A172 (cell line): ENCODE measurements at places on chromosomes 4 and X. TPM values are rescaled to one million over a fixed set of nuclear protein-coding genes. Genes with fewer than 3 reads are reported as not detected.

FAM184B gene
- not detected in 2 replicates for total RNA-seq

CFAP99 gene
- total RNA-seq = not detected in 2 replicates

DRP2 gene
- 0.05 and 0.10 TPM in 2 replicates for total RNA-seq

DCAF4L1 gene
- not detected in 2 replicates for total RNA-seq

ACTRT1 gene
- total RNA-seq = not detected in 2 replicates

RXFP1 gene
- total RNA-seq = not detected in 2 replicates

GRCh38 chrX:117010243-117010642 lies 547.5 kb upstream of the CT83 start:
- no peak for DNase-seq

DNA sequence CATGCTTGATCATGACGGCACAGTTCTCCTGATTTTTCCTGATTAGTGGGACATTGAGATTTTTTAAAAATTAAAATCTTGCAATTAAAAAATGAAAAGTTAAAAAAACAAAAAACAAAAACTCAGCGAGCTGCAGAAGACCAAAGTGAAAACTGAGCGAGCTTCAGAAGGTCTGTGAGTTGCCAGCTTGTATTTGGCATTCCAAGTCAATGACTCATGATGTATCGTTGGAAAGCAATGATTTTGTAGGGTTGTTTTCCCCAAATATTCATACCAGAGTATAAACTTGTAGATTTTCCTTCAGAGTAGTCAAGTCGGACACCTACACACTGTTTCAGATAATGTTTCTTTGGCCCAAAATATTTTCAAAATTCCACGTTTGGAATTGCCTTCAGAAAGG lies 76.9 kb downstream of the LRRC66 start:
- peak; percentile 52 for DNase-seq

GRCh38 chr4:134343081-134343480 lies 141.5 kb upstream of the PABPC4L start:
- no peak for DNase-seq

DNA sequence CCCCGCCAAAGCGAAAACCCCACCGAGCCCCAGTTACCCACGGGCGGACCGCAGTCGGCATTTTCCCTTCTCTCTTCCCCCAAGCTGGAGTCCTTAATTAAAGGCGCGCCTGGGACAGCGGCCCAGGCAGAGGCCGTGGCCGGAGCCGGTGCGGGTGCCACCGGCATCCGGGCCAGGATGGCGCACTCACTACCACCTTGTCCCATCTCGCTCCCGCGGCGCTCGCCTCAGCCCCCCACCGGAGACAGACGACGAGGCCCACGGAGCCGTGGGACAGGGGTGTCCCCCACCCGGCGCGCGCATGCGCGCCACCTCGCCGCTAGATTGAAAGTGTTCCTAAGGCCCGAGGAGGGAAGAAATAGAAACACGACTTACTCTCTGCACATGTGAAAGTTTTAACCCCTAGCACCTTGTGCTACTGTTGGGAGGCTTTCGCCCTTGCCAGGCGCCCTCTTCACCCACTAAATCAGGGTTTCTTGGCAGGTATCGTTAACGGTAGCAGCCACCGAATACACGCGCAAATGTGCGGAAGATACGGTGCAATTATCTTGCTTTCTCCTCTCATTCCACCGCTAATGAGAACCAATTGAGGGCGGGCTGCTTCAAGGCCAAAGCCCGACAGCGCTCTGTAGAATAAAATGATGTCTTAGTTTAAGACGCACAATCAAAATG lies 64.3 kb upstream of the CCDC160 start:
- DNase-seq = no peak

GRCh38 chrX:78064152-78064551 lies 39.9 kb upstream of the PGK1 start:
- DNase-seq = no peak

- no peak for DNase-seq
These were observed 59.3 kb downstream of the ABCG2 start for GRCh38 chr4:88098993-88099752.

DNA sequence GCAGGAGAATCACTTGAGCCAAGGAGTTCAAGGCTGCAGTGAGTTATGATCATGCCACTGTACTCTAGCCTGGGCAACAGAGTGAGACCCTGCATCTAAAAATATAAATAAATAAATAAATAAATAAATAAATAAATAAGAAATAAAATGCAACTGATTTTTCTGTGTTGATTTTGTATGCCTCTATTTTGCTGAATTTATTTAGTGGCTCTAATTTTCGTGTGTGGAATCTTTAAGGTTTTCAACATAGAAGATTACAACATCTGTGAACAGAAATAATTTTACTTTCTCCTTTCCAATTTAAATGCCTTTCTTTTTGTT lies 30.9 kb upstream of the ABCG2 start:
- DNase-seq = no peak

DNA sequence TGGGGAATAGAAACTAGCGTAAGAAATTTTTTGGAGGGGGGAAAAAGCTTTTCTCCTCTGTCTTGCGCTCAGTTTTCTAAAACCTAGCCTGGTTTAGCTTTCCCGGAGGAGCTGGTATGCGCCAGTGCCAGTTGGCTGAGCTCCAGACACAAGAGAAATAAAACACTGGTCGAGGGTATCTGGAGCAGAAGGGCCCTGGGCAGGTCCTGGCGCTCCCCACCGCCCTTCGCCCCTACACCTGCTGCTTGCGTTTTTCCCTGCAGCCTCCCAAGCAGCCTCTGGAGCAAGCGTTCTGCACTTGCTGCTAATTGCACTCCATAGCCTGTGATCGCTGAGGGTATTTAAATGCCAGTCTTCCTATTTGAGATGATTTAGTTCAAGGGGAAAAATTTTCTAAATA lies 816 bp downstream of the EREG start:
- DNase-seq = no peak

DNA sequence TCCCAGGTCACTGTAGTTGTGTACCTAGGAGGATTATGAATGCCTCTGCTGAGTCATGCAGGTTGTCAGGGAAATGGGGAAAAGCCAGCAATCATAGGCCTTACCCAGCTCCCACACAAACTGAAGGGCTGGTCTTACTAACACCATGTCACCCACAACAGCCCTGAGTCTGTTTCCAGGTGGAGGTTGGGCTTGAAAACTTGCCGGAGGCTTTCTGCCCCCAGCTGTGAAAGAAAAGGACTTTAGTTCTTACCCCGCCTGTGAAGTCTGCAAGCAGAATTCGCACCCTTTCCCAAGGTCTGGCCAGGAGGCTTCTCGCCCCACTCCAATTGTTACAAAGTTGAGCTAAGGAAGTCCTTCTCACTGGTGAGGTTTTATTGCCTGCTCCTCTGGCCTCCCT lies 143.9 kb downstream of the RPS6KA6 start:
- no peak for DNase-seq

DNA sequence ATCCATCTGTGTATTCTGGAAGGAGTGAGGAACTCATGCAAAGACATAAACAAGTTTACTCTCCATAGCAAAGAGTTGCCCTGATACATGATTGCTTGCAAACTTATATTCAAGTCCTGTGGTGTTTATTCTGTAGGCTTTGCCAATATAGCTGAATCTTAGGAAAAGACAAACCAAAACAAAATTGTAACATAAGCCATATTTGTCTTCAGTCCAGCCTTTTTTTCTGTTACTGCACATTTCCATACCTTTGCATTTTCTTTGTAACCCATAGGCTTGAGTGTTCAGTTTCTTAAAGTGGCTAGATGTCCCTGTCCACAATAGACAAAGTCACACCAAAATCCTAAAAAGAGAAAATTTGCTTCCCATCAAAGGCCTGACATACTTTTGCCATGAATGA lies 120.4 kb downstream of the PPARGC1A start:
- no peak for DNase-seq

DNA sequence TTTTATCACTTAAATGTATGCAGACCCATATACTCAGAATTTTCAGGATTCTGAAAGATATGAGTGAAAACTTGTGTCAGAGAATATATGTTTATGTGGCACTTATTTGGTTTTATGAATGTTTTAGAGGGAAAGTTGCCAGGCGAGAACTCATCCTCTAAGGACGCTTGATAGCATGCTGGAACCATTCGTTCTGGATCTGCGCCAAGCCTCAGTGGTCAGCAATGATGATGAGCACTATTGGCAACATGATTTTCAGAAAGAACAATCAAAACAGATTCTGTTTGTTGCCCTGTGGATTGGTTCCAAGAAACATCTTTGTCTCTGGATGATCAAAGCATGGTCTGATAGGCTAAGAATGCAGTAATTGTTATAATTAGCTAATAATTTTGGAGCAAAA lies 32.1 kb upstream of the RAPGEF2 start:
- no peak for DNase-seq

GRCh38 chr4:17082186-17082585 lies 183.7 kb upstream of the LDB2 start:
- DNase-seq = no peak

DNA sequence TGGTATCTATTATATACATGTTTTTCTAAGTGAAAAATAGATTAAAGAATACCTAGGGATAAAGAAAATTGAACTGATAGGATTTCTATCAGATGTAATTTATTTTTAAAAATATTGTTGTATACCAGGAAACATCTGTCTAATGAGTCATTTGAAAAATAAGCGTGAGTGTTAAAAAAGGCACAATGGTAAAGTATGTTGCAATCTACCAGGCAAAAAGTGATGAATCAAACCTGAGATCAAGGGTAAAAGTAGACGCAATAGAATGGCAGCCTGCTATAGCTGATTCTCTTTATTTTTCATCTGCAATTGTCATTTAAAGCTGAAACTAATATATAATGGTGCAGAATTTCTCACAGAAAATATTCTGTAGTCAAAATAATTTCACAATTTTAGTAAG lies 1119.6 kb downstream of the PCDH18 start:
- DNase-seq = peak; percentile 35

DNA sequence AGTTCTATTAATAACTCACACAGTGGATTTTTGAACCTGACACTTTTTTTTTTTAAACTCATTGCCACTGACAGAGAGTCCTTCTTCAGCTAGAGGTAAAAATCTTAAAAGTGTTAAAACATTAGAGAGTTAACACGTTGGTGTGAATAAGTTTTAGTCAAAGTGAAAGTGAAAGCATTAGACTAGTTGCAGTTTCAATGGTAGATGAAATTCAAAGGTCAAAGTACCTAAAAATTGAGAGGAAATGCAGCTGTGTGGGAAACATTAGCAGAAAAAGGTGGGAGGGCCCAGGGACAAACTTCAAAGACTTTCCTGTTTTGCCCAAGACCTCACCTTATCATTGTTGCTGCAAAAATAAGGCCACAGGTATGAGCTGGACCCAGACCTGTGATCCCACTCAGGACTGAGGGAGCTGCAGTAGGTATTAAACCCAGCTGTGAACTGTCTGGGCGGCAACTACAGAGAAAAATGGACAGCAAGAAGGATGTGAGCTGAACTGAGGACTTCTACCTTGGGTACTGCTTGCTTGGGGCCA lies 17.6 kb upstream of the GABRA4 start:
- DNase-seq = no peak

- no peak for DNase-seq
These were observed 40.7 kb downstream of the ANXA3 start for GRCh38 chr4:78592088-78592783.

DNA sequence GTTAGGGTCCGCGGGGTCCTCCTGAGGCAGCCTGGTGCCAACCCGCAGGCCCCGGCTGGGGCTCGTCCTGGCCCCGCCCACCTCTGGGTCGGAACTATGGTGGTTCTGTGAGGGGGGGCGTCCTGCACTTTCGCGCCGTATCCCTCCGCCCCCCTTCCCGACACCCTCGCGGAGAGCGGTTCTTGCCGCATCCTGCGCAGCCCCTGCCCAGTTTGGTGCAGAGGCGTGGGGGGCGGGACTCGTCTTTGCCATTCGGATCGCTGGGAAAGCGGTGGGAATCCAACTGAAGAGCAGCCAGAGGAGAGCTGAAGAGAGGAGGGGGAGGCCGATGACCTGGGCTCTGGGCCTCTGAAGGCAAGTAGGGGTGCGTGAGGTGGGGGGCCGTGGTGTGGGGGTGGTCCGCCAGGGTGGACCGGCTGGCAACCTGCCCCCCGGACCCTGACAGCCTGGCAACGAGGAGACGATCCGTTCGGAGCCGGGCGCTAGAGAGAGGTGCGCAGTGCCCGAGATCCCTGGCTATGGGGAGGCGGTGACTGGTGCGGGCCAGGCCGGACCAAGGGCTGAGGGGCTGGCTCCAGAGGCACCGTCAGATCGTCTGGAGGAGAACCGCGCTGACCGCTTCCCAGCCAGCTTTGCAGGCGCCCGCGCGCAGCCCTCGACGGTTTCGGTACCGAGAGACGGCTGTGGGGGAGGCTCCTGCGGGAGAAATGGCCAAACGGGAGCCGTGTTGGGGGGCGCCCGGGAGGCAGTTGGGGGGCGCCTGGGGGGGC lies at the start of gene GPRASP1:
GPRASP1 (plus strand) TSS at position 242 of the 770 bp plus-strand sequence. CDS start 2,431 bp downstream, outside the sequence.
- DNase-seq = no peak

GRCh38 chr4:138698641-138699040 lies 316.9 kb upstream of the NOCT start:
- DNase-seq = no peak

GRCh38 chr4:139872274-139872673 lies 206.7 kb downstream of the MGST2 start:
- peak; percentile 86 for DNase-seq

DNA sequence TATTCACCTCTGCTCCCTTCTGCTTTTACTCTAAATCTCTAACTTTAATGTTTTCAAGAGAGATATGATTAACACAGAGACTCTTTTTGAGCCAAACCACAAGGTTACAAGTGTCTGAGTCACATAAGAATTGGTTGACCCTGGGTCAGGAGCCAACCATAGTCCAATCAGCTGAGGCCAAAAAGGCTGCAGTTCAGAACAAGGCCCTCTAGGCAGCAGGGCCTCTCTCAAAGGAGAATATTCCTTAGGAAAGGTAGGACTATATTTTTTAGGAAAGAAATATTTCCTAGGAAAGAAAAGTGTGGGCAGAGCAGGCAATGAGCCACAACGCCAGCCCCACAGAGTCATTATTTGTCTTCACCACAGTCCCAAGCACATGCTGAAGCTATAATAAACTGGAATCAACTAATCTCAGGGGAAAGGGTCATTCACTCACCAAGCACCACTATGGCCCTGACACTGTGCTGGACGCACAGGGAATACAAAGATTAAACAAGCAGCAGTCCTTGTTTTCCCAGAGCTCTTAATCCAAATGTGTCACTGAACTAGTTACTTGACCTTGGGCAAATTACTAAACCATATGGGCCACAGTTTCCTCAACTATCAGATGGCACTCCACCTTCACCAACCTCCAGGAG lies 2.2 kb downstream of the ATP8A1 start:
- peak; percentile 71 for DNase-seq

DNA sequence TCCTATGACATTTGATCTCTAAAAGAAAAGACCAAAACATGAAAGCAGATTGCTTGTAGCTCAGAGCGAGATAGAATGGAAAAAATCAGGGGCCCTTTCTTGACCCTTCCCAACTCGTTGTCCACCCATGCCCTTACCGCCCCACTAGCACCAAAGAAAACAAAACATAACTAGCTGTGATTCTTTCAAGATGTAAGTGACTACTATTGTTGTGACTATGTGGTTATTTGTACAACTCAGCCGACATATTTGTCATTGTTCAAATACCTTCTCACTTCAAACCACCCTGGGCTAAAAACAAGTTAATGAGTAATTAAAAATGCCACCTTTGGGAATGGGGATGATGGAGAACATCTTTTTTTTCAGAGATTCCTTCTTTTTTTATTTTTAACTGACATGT lies 171.2 kb upstream of the GPC4 start:
- DNase-seq = no peak

- DNase-seq = no peak
These were observed 18.0 kb upstream of the FAM47E start for GRCh38 chr4:76233529-76233928.

- DNase-seq = peak; percentile 23
These were observed 289.4 kb downstream of the ANKRD50 start for GRCh38 chr4:124423160-124423559.

GRCh38 chrX:152958047-152958446 lies 35.9 kb downstream of the PNMA5 start:
- DNase-seq = peak; percentile 25

- DNase-seq = no peak
These were observed 379.9 kb upstream of the LCORL start for GRCh38 chr4:18401425-18401824.
